ENCODE measurements at places on chromosomes 2 and 18.

GRCh38 chr2:121263996-121264715, 20.8 kb downstream of the TFCP2L1 start:
- no peak for DNase-seq

DNA sequence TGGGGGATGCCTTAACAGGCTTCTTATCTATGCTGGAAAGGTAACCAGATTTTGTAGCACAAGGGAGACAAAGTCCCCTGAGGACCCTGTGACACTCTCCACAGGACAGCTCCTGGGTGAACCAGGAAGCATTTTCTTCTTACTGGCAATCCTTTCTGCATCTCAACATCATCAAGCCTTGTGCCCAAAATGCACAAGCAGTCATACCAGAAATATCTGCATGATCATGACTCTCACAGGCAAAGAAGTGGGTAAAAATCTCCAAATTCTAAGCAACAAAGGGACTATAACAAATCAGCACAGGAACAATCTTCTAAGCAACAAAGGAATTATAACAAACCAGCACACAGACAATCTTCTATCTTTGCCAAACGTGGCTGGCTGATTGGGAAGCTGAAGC, 99.1 kb upstream of the CD226 start:
- DNase-seq, result no peak

DNA sequence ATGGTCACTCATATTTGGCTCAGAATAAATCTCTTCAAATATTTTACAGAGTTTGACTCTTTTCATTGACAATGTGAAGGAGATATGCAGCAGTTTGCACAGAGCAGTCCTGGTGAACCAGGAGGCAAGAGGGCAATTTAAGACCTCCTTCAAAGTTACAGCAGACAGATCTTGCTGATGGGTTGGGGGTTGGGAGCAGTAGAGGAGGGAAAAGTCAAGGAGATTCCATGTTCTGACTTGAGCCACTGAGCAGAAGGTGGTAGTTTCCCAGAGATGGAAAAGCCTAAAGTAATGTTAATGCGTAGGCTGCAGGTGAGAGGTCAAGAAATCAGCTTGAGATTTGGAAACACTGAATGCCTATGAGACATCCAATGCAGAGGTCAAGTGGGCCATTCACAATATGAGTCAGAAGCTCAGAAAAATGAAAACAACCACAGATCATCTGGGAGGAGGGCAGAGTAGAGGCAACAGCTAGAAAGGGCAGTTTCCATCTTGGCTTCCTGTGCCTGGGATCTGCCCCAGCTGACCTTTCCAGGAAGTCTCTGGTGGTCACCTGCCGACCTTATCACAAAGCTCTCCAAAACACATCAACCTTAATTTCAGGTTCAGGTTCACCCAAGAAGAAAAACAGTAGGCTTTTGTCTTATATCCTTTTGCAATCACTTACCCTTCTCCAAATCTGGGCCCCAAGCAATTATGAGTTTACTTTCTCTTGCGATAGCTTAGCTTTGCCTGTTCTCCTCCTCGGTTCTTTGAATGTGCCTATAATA, 197.5 kb upstream of the ARL4C start:
- DNase-seq, result no peak

DNA sequence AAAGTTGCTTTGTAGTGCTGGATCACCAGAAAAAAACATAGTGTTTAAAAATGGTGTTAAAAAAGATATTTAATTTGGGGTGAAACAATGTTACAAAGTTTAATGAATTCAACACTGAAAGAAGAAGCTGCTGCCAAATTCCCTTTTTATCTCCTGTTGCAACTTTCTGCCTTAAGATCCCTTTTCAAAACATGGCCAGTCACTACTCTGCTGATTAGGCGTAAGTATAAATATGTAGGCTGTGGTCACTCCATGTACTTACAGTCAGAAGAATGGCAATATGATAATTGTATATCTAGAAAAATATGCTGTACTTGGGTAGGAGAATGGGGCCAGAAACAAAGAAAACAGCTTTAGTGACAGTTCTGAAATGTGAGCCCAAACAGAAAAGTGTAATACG, 123.5 kb upstream of the ZBTB14 start:
- no peak for DNase-seq

DNA sequence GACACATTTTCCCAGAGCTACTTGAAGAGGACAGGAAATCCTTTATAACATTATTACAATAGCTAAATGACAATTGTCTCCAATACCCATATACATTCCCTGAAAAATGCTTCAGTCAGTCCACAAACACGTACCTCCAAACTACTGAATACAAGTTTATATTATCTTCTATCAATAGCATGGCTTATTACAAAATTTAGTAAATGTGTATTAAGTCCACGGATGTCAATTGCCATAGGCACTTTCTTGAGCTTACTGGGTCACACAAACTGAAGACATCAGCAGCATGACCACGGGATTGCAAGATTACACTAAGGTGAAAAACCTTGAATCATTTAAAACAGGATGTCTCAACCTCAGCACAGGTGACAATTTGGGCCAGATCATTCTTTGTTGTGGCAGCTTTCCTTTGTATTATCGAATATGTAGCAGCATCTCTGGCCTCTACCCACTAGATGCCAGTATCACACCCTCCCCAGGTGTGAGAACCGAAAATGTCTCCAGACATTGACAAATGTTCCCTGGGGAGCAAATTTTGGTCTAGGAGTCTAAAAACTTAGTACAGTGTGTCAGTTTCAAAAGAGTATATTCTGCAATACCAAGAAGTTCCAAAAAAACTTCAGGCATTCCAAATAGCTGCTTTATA, 1.4 kb downstream of the MBD2 start:
- DNase-seq, result no peak

GRCh38 chr2:189854940-189855339, 70.7 kb downstream of the PMS1 start:
- no peak for DNase-seq

GRCh38 chr2:169979025-169979424, 151.8 kb downstream of the UBR3 start:
- no peak for DNase-seq

GRCh38 chr18:27995770-27996502, 181.0 kb downstream of the CDH2 start:
- DNase-seq, result no peak

DNA sequence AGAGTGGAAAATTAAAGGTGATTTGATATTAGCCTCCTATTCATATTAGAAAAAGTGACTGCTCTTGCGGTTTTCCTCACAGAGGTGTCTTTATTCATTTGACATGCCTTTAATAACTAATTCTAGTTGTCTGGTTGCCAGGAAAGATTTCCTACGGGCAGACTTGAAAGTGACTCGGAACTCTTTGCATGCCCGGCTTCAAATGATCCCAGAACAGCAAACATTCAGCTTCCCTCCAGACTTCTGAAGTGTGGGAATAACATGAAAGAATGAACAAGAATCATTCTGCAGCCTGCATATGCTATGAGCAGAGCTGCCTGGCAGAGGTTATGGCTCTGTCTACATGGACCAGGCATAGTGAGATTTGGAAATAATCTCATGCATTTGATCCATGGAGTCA, 89.6 kb upstream of the PKDCC start:
- no peak for DNase-seq
